ENCODE measurements at places on chromosomes 7 and 10. TPM values are rescaled to one million over a fixed set of nuclear protein-coding genes. Genes with fewer than 3 reads are reported as not detected.

DNAAF5 gene
- total RNA-seq: 83.6 TPM

PLPP4 gene
- 3.9 TPM for total RNA-seq

BICC1 gene
- 150 TPM for total RNA-seq

ITGB8 gene
- 121 TPM for total RNA-seq

FAM237B gene
- total RNA-seq: not detected

LBX1 gene
- not detected for total RNA-seq

CREM gene
- 26.9 TPM for total RNA-seq

DNA sequence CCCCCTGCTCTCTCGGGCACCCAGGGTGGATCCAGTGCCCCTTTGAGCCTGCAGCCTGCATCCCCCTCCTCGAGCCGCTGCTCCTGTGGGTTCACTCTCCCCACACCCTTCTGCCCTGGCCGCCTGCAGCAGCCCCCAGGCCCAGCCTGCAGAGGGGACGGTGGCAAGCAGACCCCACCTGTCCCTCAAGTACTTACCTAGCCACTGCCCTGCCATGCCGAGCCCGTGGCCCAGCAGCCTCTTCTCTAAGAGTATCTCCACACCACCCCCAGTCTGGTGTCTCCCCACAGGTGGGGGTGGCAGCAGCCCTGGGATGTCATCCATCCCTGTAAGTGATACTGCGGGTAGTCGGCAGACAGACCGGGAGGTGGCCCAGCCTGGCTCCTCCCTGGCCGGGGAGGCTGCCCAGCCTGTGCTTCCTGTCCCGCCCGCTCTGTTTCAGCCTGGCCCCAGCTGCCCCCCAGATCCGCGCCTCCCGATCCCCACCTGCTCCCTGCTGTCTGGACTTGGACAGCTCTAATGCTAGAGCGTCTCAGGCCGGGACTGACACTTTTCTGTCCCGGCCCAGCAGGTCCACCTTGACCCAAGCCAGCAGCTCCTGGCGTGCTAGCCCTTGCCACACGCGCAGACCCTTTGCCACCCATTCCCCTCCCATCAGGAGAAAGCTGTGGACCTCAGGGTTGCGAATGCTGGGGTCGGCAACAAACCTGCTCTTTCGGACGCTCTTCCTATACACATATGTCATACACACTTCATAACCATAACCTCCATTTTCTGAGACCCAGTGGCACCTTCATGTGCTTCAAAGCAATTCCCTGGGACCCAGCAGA is 25.0 kb downstream of the YKT6 start:
- DNase-seq: no peak

DNA sequence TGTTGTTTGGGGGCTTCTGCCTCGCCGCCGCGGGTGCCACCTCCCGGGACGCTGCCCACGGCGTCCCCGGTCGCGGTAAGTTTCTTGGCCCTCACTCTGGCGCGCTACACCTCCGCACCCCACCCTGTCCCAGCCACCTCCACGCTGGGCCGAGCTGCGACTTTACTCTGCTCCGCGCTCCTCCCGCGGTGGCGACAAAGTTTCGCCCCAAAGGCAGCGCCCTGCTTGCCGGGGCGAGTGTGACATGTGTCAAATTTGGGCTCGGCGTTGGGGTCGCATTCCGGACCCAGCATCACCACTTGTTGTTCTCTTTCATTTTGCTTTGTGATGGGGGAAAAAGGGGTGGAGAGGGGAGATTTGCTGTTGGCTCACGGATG is 167.7 kb upstream of the PPP1R3A start:
- no peak for DNase-seq

- no peak for DNase-seq
These were observed 552 bp downstream of the MKX start for GRCh38 chr10:27744802-27745731.

GRCh38 chr7:48041653-48041970 is 6.3 kb downstream of the C7orf57 start:
- DNase-seq: no peak

- no peak for DNase-seq
These were observed 348.8 kb downstream of the CALN1 start for GRCh38 chr7:72063330-72063729.

DNA sequence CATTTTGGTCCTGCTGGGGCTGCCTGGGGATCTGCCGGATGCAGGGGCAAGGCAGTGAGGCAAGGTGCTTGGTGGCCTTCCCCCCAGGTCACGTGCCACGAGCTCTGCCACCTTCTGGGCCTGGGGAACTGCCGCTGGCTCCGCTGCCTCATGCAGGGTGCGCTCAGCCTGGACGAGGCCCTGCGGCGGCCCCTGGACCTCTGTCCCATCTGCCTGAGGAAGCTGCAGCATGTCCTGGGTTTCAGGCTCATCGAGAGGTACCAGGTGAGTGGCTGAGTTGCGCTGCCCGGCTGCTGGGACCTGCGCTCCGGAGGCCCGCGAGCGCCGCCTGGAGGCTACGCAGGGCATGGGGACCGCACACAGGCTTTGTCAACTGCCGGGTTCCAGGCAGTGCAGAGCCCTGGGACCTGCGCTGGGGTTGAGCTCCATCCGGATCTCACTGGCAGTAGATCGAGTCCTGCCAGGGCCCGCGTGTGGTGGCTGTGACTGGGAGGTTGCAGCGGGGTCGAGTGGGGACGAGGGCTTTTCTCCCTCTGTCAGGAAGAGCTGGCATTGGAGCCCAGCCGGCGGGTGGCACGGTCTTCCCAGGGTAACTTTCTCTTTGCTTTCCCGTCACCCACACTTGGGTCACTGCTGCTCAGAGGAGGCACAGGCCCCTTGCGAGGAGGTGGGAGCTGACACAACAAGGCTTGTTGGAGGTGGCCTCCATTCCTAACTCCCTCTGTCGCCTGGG is 21.7 kb downstream of the AMZ1 start:
- DNase-seq: no peak

DNA sequence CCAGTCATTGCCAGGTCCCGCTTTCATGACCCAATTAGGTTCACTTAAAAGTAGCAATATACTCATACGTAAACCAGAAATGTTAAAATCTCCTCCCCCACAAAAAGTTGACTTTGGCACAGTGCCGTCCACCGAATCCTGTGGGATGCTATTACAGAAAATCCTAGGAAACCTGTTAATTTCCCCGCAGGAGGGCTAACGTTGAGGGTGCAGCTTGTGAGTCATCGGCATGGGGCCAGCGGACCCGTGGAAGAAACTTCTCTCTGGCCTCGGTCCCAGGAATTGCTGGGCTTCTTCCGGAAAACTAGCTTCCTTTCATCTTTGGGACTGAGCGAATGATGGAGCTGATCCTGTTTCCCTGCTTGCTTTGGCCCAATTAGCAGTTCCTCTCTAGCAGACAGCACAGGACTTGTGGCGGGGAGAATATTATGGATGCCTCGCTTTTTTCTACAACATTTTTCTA is 13.5 kb downstream of the CRYGN start:
- no peak for DNase-seq

DNA sequence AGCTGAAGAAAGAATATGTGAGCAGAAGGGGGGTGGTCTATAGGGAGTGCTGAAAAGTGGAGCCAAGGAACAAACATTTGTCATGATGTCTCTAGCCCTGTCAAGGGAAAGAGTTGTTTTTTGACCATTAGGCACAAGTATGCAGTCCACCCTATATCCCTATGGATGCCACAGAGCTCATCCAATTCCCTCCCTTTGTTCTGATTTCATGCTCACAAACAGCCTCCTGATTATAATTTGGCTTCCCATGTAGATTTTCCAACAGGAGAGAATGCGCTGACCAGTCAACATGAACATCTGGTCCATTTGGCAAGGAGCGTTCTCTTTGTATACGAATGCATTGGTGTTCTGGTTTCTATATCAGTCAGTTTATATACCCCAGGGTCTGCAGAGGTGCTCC is 12.1 kb upstream of the CEP41 start:
- no peak for DNase-seq

DNA sequence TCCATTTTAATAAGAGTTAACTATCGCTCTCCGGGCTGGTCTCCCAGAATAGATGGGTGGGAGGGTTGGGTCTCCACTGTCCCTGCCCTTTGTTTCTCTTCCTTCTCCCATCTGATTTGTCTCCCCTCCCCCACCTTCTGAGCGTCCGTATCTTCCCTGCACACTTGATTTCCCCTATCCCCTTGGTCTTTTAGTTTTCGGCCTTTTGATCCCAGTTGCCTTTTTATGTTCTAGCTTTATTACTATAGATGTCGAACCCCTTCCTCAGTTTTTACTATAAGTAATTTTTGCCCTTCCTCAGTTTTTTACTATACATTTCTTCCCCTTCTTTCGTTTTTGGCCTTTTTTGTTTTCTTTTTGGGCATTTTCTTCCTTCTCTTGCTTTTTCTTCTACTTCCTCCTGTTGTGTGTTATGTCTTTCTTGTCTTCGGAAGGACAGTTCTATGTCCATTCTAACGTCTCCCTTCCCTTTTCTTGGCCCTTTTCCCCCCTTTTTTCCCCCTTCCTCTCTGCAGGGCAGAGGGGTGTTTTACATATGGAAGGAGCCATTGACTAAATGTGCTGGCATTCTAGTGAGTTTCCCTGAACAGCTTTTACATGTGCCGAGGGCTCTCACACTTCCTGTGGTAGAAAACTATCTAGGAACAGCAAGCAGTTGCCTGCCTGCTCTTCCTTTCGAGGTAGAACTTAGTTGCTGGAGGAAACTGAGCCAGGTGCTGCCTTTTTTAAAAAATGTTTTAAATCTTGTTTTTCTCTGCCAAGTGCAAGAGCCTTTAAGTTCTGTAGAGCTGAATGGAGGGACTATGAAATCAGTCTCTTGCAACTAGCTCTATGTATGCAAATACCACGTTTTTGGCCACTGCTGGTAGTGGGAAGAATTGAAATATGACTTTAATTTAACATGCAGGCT is 2.8 kb downstream of the TET1 start:
- no peak for DNase-seq

DNA sequence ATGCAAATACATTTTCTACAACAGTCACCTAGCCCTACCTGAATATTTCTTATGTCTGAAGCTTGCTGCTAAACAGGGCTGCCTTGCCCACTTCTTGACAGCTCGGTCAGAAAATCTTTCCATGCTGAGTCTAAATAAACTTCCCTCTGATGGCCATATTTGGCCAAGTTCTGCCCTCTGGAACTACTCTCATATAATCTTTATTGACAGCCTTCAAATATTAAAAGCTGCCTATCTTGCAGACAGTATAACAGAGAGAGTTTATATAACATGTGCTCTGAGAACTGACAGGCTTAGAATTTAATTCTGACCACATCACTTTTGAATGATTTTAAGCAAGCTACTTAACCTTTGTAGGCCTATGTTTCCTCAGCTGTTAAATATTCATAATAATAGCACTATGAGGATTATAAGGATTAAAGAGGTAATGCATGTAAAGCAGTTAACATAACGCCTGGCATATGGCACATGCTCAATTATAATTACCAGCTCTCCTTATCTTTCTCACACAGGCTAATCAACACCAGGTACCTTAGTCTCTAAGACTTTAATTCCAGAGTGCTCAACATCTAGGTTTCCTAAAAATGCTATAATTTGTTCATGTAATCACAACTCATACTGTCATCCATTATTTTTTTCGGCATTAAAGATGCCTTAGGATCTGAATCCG is 334.1 kb downstream of the HPSE2 start:
- DNase-seq: no peak

- DNase-seq: no peak
These were observed 117.0 kb upstream of the PTPRZ1 start for GRCh38 chr7:121755818-121756552.

DNA sequence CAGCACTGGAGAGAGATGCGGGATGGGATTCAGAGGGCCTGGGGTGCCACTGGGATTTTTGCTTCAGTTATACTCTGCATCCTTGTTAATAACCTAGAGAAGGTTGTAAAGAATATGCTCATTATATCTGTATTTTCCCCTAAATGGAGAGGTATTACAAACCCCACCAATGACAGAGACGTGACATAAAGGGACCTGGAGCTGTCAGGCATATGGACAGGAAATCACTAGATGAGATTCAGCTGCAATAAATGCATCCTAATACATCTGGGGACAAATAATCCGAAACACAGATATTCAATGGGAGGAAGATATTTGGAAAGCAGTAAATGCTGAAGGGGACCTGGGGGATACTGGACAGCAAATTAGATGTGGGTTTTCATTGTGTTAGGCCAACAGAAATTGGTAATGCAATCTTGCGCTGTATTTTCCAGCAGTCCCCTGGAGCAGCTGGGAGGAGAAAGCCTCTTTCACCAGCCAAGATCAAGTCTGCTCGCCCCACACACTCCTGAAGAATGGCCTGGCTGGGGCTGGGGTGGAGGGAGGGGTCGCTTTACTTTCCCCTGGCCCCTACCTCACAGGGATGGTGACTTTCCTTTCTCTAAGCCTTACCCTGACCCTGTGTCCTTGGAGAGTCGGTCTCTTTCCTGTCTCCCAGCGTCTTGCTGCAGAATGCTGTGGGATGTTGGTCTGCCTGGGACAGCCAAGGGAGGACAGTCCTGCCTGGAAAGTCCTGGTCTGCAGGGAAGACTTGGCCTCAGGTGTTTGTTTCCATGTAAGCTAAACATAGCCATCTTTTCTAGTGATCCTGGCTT is 653.8 kb downstream of the LRMDA start:
- no peak for DNase-seq

DNA sequence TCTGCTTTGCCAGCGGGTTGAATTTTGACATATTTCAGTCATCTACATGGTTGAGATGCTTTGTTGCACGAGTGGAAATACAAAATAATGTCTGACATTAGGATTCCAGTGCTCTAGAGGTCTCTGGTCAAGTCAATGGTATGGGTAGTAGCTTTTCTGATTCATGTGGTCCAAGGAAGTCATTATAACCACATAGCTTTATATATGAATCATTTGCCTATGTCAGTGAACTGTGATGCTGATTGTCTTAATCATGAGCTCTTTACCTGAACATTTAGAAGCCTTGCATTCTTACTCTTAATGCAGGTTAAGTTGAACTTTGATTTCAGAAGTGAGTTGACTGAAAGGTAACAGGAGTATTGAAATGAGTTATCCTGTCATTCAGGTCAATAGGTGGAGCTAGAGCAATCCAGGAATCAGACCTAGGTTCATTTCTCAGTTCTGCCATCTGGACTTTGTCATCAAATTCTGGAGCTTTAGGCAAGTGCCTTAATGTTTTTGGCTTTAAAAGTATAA is 3.3 kb downstream of the MAPK8 start:
- DNase-seq: peak; percentile 66

DNA sequence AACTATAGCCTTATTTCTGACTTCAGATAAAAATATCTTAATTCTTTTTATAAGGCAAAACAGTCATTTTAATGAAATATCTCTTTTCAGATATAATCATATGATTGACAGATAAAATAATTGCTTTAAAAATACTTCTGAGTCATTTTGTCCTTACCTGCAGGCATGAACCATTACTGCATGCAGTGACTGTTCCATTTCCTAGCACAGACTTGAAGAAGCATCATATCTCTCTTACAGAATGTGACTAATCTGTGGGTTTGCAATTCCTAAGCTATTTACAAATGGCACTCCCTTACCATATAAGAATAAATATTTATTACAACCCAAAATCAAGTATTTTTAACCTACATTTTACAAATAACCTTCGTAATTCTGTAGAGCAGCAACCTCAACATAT is 120.7 kb downstream of the SRPK2 start:
- no peak for DNase-seq

Data from epithelial cell of proximal tubule (primary cell).